A673 (cell line): ENCODE measurements at places on chromosomes 5 and 9. TPM values are rescaled to one million over a fixed set of nuclear protein-coding genes. Genes with fewer than 3 reads are reported as not detected.

DNA sequence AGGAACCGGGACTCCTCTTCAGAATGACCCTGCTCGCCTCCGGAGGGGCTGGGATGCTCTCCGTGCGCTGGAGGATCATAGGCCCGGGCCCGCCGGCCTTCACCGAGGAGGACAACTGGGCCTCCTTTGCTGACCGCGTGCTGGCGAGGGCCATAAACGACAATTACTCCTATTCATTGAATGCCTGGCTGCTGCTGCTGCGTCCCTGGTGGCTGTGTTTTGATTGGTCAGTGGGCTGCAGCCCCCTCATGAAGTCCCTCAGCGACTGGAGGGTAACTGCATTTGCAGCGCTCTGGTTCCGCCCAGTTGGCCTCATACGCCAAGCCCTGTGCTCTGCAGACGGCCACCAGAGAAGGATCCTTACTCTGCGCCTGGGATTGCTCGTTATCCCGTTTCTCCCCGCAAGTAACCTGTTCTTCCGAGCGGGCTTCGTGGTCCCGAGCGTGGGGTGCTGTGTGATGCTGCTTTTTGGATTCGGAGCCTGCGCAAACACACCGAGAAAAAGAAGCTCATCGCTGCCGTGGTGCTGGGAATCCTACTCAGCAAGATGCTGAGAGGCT lies 16.6 kb downstream of the OR2V1 start:
- no peak for DNase-seq

- DNase-seq: peak; percentile 62
These were observed 1.3 kb downstream of the ADAMTS6 start for GRCh38 chr5:65480306-65480865.

DNA sequence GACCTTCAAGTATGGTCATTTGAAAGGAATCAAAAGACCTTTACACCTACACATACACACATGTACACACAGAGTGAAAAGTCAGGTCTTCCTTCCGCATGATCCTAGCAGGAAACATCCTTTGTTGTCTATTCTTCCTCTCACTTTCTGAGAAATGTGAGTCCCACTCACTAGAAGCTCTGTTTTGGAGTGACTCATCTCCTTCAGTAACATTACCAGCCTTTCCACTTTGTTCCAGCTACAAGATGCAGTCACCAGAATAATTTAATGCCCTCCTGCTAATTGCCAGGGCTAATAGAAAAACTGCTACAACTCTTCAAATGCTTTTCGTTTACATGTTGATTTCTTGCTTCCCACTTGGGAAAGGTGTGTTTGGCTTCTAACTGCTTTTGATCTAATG lies 417.3 kb downstream of the RASEF start:
- no peak for DNase-seq

GRCh38 chr9:18869725-18870124 lies 163.3 kb downstream of the SAXO1 start:
- no peak for DNase-seq

GRCh38 chr9:97280755-97281330 lies 26.6 kb upstream of the CCDC180 start:
- no peak for DNase-seq

- DNase-seq: no peak
These were observed 184.4 kb downstream of the CWC27 start for GRCh38 chr5:64952951-64953673.

The MLANA gene
- not detected in 2 replicates for total RNA-seq

The C7 gene
- total RNA-seq: 11.7 and 22.3 TPM in 2 replicates

The LRRC14B gene
- not detected in 2 replicates for total RNA-seq

The MARCHF11 gene
- not detected in 2 replicates for total RNA-seq

The PDLIM4 gene
- 6.0 and 8.9 TPM in 2 replicates for total RNA-seq

The MLLT3 gene
- total RNA-seq: 24.2 and 28.5 TPM in 2 replicates

The RAB14 gene
- 65.9 and 71.9 TPM in 2 replicates for total RNA-seq

The PDE8B gene
- 0.69 and 0.85 TPM in 2 replicates for total RNA-seq
